T47D (cell line): ENCODE measurements at places on chromosomes 2 and 18.

- no peak for DNase-seq
These were observed 102.3 kb downstream of the TTN start for GRCh38 chr2:178704876-178705275.

DNA sequence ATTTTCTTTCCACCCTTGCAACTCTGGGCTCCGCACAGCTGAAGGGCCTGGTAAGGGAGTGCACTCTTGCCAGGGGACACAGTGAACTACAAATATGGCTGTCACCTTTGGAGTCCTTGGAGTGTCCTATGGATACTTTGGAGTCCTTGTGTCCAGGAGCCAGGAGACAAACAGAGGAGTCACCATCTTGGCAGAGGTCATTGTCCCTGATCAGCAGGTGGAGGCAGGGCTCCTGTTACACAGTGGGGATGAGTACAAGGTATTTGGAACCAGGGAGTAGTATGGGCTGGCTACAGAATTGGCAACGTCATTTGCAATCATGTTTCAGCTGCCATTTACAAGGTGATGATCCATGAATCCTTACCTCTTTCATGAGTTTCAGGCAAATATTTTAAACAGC lies 132.5 kb downstream of the FAM161A start:
- no peak for DNase-seq

GRCh38 chr2:37153224-37153623 lies 3.6 kb downstream of the EIF2AK2 start:
- no peak for DNase-seq

DNA sequence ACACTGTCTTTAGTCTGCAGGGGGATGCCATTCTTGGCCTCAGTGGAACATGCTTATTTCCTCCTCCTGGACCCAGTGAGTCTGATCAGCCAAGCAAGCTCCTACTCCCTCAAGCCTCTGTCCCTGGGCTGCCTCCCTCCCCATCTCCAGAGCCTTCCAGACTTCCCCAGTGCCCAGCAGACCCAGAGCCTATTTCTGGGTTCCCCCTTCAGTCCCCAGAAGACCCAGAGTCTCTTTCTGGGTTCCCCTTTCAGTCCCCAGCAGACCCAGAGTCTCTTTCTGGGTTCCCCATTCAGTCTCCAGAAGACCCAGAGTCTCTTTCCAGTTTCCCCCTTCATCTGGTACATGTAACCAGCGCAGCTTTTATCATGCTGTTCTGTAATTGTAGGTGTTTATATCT lies 17.0 kb upstream of the PKDCC start:
- DNase-seq = no peak

GRCh38 chr2:160317181-160318099 lies 117.4 kb upstream of the ITGB6 start:
- DNase-seq = no peak

DNA sequence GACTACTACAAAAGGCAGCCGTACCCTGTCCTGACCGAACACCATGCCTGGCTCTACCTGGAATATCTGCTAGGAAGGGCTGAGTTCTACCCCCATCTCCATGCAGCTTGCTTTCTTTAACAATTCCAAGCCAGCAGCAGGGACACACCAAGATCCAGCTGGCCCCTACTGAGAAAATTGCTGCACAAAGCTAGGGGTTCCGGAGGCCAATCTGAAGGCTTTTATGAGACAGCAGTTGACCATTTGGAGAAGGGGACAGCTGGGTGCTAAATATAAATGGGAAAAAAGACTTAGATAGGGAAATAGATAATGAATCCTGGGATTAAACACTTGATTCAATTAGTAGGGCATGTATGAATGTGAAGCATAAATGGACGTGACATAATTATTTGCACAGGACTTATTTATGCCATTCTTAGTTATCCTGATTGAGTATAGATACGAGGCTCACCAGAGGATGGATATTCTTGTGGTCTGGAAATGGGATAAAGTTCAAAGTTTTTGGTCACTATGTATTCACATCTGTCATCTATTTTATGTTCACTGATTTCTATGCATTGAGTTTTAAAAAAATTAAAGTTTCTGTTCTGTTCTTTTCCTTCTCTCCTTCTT lies 204.0 kb downstream of the ZNF521 start:
- DNase-seq = no peak

DNA sequence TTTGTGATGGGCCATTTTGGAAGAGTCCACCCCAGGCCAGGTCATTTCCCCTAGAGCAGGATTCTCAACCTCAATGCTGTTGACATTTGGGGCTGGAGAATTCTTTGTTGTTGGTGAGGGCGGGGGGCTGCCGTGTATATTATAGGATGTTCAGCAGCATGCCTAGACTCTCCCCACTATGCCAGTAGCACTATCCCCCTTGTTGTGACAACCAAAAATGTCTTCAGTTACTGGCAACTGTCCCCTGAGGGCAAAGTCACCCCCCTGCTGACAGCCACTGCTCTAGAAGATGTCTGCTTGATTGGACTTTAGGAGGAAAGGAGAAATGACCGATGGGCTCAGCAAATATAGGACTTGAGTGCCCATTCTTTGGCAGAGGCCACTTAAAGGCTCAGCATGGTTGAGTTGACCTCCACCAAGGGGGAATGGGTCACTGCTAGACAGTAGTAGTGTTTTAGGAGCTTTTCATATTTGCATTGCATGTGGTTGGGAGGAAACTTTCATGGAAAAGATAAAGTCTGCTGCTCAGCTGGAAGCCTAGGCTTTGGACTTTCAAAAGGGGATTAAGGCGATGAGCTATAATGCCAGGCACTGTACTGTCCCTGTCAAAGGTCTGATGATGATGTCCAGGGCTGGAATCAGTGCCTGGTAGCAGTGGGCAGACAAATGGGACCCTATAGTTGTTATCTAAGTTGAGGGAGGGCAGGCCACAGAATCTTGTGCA lies 61.1 kb upstream of the MCFD2 start:
- DNase-seq = no peak

GRCh38 chr18:12239431-12239830 lies 14.7 kb upstream of the CIDEA start:
- no peak for DNase-seq

GRCh38 chr18:77071711-77072292 lies 60.8 kb downstream of the MBP start:
- no peak for DNase-seq

DNA sequence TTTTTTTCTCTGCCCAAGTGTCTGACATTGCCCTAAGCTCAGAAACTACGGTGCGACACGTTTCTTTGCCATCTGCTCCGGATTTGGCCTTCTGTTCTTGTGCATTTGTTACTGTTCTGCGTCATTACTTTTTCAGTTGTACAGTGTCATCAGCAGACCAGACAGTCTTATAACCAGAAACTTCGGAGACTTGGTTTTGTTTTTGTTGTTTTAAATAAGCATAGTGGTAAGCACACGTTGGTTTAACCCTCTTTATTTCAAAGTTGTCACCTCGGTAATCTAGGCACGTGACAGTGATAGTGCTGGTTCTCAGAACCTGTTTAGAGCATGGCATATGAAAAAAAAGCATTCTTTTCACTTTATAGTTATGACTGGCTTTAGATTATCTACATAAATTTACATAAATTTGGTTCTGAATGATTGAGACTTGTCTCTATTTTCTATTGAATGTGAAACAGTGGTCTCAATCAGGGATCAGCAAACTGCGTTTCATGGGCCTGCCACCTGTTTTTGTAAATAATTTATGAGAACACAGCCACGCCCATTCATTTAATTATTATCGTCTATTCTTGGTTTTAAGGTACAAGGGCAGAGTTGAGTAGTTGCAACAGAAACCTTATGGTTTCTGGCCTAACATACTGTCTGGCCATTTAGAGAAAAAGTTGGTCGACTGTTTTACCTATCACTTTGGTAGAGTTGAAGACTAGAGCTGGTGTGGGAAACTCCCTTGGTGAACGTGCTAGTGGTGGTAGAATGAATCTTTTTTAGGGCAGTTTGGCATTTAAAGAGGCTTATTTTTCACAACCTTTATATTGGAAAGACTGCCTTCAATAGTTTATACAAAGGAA lies 106.5 kb downstream of the ZNF532 start:
- DNase-seq = no peak

- DNase-seq = no peak
These were observed 2.0 kb upstream of the DES start for GRCh38 chr2:219416235-219416602.

- no peak for DNase-seq
These were observed 133.7 kb downstream of the COL6A3 start for GRCh38 chr2:237280229-237280628.

DNA sequence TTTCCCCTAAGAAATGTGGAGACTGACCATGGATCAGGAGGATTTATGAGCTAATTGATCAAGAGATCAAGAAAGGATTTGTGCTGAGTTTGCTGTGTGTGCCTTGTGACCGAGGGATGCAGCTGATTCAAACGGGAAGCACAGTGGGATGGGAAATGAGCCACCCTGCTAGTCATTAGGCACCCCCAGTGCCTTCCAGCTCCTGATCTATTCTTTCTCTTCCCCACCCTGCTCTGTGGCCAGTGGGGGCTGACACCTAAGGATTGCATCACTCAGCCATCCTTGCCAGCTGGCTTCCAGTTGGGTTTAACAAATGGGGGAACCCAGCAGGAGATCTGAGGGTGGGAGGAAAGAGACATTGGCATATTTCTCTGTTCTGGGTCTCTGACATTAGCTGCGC lies 132.2 kb upstream of the CXCR4 start:
- DNase-seq = no peak

GRCh38 chr2:221270806-221271205 lies 301.3 kb downstream of the EPHA4 start:
- no peak for DNase-seq

GRCh38 chr2:221461901-221462300 lies 110.2 kb downstream of the EPHA4 start:
- no peak for DNase-seq
